ENCODE measurements at places on chromosomes 16 and 17. TPM values are rescaled to one million over a fixed set of nuclear protein-coding genes. Genes with fewer than 3 reads are reported as not detected.

MMP25 gene
- not detected for total RNA-seq

KRTAP2-4 gene
- not detected for total RNA-seq

- no peak for DNase-seq
- H3K36me3 ChIP-seq, result peaks cover 16% of the 10 kb centered on the region
- no peak overlapping the region for H3K27ac ChIP-seq
- peaks cover 9% of the 10 kb centered on the region for H3K27me3 ChIP-seq
These were observed 970 bp upstream of the DYNC1LI2 start for GRCh38 chr16:66752379-66752778.

- H3K27me3 ChIP-seq, result no peaks in the 10 kb centered on the region
- H3K36me3 ChIP-seq, result no peaks in the 10 kb centered on the region
- H3K4me1 ChIP-seq, result peaks cover 4% of the 10 kb centered on the region
- H3K4me3 ChIP-seq, result no peak overlapping the region
- no peak for DNase-seq
These were observed 152.0 kb downstream of the ZFHX3 start for GRCh38 chr16:72895951-72896350.

GRCh38 chr16:11225677-11226549 lies 30.1 kb downstream of the SOCS1 start:
- no peak overlapping the region for H3K27ac ChIP-seq
- H3K27me3 ChIP-seq, result no peaks in the 10 kb centered on the region
- H3K36me3 ChIP-seq, result no peaks in the 10 kb centered on the region
- H3K4me1 ChIP-seq, result 0 out of 2 replicates have a peak, but pooled peaks cover 2% of the 10 kb centered on the region

GRCh38 chr16:81693041-81693743 lies 85.9 kb upstream of the PLCG2 start:
- H3K36me3 ChIP-seq, result peaks cover 25% of the 10 kb centered on the region
- H3K27me3 ChIP-seq, result no peaks in the 10 kb centered on the region
- H3K4me1 ChIP-seq, result peaks cover 20% of the 10 kb centered on the region
- H3K4me3 ChIP-seq, result no peak overlapping the region
- peak; percentile 86 for DNase-seq

DNA sequence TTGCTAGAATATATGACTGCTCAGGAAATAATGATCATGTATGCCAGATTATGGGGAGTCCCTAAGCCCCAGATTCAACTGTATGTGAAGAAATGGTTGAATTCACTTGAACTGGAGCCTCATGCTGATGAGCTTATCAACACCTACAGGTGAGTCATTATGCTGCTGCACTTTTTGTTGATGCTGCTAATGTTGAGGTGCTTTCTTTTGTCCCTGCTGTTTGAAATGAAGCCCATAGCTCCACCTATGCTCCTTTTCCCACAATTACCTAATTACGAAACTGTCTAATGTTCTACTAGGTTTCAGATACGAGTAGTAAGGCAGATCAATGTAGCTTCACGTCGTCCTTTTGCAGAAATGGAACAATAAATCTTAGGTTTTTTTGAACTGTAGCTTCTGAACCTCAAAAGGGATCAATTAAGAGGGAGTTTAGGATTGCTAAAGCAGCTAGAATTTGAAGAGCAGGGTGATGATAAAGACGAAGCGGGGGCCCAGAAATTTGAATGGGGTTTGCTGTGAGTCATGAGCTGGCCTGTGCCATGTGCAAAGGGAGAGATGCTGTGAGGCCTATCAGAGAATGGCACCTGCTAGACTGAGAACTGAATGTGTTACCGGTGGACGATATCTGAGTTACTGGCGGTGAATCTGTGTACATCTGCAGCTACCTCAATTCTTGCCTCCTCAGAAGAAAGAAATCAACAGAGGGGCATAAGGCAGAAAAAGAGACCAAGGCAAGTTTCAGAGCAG lies 6.1 kb upstream of the UQCRC2 start:
- H3K4me1 ChIP-seq, result no peaks in the 10 kb centered on the region
- H3K27me3 ChIP-seq, result no peaks in the 10 kb centered on the region
- H3K27ac ChIP-seq, result no peak overlapping the region
- no peak for DNase-seq

- DNase-seq, result no peak
- H3K4me1 ChIP-seq, result no peaks in the 10 kb centered on the region
- H3K36me3 ChIP-seq, result no peaks in the 10 kb centered on the region
- H3K27ac ChIP-seq, result no peak overlapping the region
- H3K4me3 ChIP-seq, result no peak overlapping the region
These were observed 24.0 kb downstream of the PIK3R5 start for GRCh38 chr17:8941520-8941919.

DNA sequence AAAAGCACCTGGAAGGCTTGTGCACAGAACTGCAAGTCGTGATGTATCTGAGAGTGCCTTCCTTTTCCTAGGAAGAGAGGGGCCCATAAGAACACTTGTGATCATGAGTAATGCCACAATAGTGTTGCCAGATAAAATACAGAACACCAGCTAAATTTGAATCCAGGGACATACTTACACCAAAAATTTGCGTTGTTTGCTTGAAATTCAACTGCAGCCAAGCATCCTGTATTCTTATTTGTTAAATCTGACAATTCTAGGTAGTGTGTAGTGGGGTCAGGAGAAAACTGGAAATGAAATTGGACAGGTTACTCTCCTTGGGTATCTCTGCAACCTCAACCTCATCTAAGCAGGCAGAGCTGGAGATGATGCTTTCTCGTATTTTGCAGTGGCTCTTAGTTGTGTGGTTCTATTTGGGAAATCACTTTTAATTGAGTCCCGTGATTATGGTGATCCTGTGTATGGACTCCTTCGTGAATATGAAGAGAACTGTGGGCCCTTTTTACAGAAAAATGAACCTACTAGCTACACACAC lies 12.0 kb downstream of the SLC35B1 start:
- peaks cover 4% of the 10 kb centered on the region for H3K27me3 ChIP-seq
- H3K4me1 ChIP-seq, result no peaks in the 10 kb centered on the region
- no peak overlapping the region for H3K4me3 ChIP-seq
- no peak overlapping the region for H3K27ac ChIP-seq

GRCh38 chr17:16936536-16937310 lies 35.2 kb downstream of the TNFRSF13B start:
- DNase-seq, result no peak
- H3K4me3 ChIP-seq, result no peak overlapping the region
- H3K4me1 ChIP-seq, result no peaks in the 10 kb centered on the region
- H3K27ac ChIP-seq, result no peak overlapping the region
- no peaks in the 10 kb centered on the region for H3K36me3 ChIP-seq

DNA sequence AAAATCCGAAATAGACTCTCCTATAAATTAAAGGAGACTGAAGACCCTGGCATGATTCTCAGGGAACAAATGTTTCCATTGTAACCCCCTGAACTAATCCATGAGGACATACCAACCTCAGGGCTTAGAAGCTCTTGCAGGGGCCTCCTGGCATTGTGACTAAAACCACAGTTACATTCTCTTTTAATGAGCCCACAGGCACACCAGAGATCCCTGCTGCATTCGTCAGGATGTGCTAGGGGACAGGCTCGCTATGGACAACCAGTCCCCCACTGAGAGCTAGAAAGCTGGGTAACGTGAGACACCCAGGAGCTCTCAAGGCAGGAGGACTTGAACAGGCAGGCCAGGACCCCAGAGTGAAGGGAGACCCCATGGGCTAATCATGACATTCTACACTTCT lies 140.6 kb upstream of the TNRC6C start:
- DNase-seq, result no peak
- peaks cover 14% of the 10 kb centered on the region for H3K27me3 ChIP-seq
- H3K4me3 ChIP-seq, result no peak overlapping the region
- H3K27ac ChIP-seq, result no peak overlapping the region

DNA sequence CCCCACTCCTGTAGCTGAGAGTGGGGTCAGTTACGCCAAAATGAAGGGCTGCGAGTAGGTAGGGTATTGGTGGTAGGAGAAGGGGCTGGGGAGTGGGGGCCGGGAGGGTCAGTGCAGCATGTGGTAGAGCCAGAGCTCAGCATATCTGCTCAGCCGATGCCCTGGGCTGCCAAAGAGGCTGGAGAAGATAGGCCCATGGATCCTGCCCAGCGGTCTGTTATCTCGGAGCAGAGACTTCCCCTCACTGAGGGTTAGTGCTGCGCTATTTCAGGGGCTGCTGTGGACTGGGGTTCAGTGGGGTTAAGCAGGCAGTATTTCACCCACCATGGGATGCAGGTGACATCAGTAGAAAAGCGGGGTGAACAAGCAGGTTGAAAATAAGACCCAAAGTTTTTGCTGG lies 19.7 kb downstream of the RHBDL3 start:
- H3K4me1 ChIP-seq, result no peaks in the 10 kb centered on the region
- no peaks in the 10 kb centered on the region for H3K36me3 ChIP-seq
- no peak for DNase-seq
- peaks cover 39% of the 10 kb centered on the region for H3K27me3 ChIP-seq
- no peak overlapping the region for H3K4me3 ChIP-seq
- H3K27ac ChIP-seq, result no peak overlapping the region

- DNase-seq, result peak; percentile 94
- H3K36me3 ChIP-seq, result no peaks in the 10 kb centered on the region
- no peaks in the 10 kb centered on the region for H3K27me3 ChIP-seq
- H3K4me1 ChIP-seq, result peaks cover 65% of the 10 kb centered on the region
These were observed 17.4 kb upstream of the MTSS2 start for GRCh38 chr16:70703041-70703834.

MPP3 gene
- total RNA-seq, result 5.7 TPM

- no peak overlapping the region for H3K27ac ChIP-seq
- no peak overlapping the region for H3K4me3 ChIP-seq
- peaks cover 2% of the 10 kb centered on the region for H3K4me1 ChIP-seq
- H3K27me3 ChIP-seq, result no peaks in the 10 kb centered on the region
- peaks cover 43% of the 10 kb centered on the region for H3K36me3 ChIP-seq
These were observed 5.0 kb downstream of the FBXL19 start for GRCh38 chr16:30928390-30928789.

DNA sequence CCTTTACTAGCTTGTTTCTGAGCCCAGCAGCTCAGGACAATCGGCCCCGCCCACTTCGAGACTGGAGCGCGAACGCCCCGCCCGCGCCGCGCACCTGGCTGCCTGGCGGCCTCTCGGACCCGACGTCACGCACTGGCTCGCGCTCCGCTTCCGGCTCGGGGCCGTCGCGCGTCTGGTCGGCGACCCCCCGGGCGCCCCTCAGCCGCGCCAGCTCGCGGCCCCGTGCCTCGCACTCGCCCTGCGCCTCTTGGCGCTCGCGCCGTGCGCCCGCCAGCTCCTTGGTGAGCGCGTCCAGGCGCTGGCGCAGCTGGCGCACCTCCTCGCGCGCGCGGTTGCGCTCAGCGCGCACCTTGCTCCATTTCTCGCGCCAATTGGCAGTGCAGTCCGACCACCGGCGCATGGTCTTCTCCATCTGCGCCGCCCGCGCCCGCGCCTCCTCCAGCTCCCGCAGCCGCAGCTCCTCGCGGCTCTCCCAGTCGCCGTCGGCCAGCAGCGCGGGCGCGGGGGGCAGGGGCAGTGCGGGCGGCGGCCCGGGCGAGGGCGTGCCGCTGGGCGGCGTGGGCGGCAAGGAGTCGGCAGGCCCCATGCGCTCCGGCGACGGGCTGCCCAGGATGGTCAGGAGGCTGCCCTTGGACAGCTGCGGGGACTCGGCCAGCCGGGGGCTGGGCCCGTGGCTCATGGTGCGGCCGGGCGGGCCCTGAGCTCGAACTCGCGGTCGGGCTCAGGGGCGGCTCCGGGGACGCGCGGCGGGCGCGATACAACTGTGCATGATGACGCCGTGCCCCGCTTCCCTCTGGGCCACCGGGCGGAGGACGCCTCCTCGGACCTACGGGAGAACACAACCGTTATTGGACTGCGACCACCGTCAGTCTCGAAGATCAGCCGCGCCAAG lies 7.6 kb downstream of the CCDC102A start:
- peaks cover 8% of the 10 kb centered on the region for H3K36me3 ChIP-seq
- H3K4me3 ChIP-seq, result no peak overlapping the region
- no peaks in the 10 kb centered on the region for H3K27me3 ChIP-seq
- H3K4me1 ChIP-seq, result peaks cover 20% of the 10 kb centered on the region

NTN1 gene
- under 0.01 TPM for total RNA-seq

DNA sequence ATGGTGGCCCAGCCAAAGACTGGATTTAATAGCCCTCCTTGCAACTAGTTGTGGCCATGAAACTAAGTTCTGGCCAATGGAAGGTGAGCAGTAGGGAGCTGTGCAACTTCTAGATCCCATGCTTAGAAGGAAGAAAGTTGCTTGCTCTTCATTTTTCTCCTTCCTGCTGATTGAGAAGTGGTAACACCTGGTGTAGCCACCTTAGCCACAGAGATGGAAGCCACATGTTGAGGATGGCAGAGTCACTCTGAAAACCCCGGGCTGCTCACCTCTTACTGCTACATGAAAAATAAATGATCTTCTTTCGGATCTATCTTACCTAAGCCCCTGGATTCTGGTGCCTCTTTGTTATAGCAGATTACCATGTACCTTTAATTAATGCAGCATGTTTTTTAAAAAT lies 10.3 kb upstream of the ATP5MC1 start:
- peaks cover 1% of the 10 kb centered on the region for H3K27me3 ChIP-seq
- H3K36me3 ChIP-seq, result no peaks in the 10 kb centered on the region
- no peak overlapping the region for H3K27ac ChIP-seq
- H3K4me3 ChIP-seq, result no peak overlapping the region
- H3K4me1 ChIP-seq, result no peaks in the 10 kb centered on the region
- DNase-seq, result no peak

TMEM114 gene
- total RNA-seq, result not detected

LASP1 gene
- total RNA-seq, result 113 TPM

EPX gene
- not detected for total RNA-seq

MYL4 gene
- total RNA-seq, result not detected

DNA sequence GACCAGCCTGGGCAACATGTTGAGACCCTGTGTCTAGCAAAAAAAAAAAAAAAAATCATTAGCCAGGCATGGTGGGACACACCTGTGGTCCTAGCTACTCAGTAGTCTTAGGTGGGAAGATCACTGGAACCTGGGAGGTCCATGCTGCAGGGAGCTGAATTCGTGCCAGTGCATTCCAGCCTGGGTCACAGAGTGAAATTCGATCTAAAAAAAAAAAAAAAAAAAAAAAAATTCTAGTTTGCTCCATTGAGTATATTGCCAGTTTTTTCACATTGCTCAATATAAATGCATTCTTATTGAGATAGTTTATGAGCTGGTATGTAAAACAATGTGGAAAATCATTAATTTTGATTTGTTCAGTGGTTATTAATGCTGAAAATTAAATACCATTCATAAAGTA lies 52.0 kb downstream of the ABHD15 start:
- peaks cover 2% of the 10 kb centered on the region for H3K4me1 ChIP-seq
- H3K36me3 ChIP-seq, result peaks cover 48% of the 10 kb centered on the region
- DNase-seq, result peak; percentile 43
- H3K4me3 ChIP-seq, result no peak overlapping the region
- H3K27ac ChIP-seq, result peak overlapping the region; percentile 49
- no peaks in the 10 kb centered on the region for H3K27me3 ChIP-seq

- no peak for DNase-seq
- no peak overlapping the region for H3K27ac ChIP-seq
- H3K4me3 ChIP-seq, result no peak overlapping the region
- H3K4me1 ChIP-seq, result peaks cover 10% of the 10 kb centered on the region
- no peaks in the 10 kb centered on the region for H3K36me3 ChIP-seq
- no peaks in the 10 kb centered on the region for H3K27me3 ChIP-seq
These were observed 265.0 kb upstream of the FOXF1 start for GRCh38 chr16:86245351-86245750.

All from IMR-90 (cell line).